ENCODE measurements at places on chromosomes 16 and 17.

- no peak for DNase-seq
These were observed 62.5 kb downstream of the SLC39A11 start for GRCh38 chr17:73029991-73030390.

- DNase-seq, result no peak
These were observed 150.3 kb downstream of the AATF start for GRCh38 chr17:37098910-37099664.

DNA sequence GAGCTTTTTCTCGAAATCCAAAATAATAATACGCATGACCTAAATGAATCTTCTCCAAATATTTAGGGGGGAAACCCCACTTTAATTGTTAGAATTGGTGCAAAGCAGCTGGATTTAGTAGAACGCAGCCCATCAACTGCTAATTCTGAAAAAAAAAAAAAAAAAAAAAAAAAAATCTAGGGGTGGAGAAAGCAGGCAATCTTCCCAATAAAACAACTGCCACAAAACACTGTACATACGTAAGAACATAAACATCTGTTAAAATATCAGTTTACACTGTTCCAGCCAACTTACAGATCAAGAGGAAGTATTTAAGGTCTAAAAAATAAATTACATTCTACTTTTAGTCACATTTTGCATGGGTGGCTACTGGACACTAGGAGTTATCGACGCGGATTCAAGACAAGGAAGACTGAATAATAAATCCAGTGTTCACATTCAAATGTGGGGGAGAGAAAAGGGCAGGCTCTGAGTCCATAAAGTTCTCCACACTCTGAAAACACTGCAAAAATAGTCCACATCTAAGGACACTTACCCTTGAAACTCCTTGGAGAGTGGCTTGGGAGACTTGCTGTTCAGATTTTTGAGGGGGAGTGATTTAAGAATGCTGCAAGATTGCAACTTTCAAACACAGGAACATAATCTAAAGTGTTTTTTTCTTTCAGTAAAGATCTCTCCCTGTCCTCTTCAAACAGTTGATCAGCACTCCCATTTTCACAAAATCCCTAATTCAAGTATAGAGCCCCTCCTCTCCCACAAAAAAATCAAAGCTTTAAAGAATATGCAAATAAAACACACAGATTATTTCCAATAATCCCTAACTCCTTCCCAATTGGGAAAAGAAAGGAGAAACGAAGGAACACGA is 1.3 kb downstream of the APPBP2 start:
- DNase-seq, result no peak

DNA sequence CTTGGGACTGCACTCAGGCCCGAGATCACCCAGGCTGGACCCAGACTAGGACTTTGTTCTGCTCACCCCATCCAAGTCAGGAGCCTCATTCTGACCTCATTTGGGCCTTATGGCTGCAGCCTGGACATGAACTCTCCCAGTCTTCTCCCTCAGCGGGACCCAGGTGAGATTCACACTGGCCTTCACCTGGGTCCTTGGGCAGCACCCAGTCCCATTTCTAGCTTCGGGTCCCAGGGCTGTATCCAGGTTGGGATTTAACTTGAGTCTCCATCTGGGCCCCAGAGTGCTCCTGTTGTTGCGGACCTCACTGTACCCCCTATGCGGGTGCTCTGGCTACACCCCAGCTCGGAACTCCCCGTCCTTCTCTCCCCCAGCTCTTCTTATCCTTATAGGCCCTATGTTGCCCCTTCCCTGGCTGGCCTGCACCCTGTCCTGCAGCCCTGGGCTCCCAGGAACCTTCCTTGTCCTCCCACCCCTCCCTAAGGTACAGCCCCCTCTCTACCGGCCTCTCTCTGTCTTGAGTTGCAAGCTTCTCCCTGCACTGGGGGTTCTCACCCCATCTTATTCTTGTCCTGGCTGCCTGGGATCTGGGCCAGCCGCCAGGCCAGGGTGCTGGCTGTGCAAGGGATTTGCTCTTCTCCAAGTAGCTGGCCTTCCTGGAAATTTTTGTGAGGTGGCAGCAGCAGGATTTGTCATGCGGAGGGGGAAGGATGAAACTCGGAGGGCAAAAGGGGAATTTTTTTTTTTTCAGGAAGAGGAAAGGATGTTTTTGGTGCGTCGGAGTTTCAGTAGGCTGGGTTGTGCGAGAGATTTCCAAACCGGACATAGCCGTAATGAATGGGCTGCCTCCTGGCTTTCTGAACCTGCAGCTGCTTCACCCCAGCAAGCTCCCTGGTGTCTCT is 904 bp downstream of the MAP2K3 start:
- DNase-seq, result peak; percentile 26

DNA sequence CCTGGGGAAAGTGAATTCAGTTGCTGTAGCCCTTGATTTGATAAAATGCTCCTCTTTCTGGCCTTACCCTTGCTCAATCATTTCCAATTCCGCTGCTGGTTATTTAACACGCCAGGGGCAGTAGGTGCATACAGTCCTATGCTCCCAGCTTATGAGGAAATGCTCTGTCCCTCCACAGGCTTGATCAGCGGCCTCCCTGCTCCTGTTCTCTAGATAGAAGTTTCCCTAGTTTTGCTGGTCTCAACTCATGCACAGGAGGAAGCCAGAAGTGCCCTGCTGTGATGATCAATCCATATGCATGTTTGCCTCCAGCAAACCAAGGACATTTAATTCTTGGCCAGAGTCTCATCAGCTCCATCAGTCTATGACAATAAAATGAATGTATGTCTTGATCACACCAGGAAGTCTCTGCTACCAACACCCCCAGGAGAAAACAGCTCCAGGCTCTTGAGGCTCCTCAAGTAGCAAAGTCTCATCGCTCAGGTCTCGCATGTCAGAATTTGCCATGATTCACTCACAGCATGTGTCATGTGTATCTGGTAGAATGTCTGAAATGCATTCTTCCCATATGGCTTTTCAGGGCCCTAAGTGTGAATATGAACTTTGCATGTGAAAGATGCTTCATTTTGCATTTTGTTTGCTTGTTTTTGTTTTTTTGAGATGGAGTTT is 208.9 kb downstream of the CDH13 start:
- DNase-seq, result no peak

Data from RCC 7860 (cell line).